Activated CD4-positive, alpha-beta memory T cell treated with anti-CD3 and anti-CD28 coated beads, Interleukin-2, amount 10 ng/mL, durations not matched to agents 7 days and 5 days (primary cell): ENCODE measurements at places on chromosomes 1 and 21.

GRCh38 chr1:235275836-235276235 lies 52.1 kb downstream of the ARID4B start:
- H3K27ac ChIP-seq: no peak overlapping the region
- H3K36me3 ChIP-seq: peaks cover 4% of the 10 kb centered on the region
- H3K4me1 ChIP-seq: peaks cover 39% of the 10 kb centered on the region
- no peak overlapping the region for H3K4me3 ChIP-seq
- DNase-seq: no peak

DNA sequence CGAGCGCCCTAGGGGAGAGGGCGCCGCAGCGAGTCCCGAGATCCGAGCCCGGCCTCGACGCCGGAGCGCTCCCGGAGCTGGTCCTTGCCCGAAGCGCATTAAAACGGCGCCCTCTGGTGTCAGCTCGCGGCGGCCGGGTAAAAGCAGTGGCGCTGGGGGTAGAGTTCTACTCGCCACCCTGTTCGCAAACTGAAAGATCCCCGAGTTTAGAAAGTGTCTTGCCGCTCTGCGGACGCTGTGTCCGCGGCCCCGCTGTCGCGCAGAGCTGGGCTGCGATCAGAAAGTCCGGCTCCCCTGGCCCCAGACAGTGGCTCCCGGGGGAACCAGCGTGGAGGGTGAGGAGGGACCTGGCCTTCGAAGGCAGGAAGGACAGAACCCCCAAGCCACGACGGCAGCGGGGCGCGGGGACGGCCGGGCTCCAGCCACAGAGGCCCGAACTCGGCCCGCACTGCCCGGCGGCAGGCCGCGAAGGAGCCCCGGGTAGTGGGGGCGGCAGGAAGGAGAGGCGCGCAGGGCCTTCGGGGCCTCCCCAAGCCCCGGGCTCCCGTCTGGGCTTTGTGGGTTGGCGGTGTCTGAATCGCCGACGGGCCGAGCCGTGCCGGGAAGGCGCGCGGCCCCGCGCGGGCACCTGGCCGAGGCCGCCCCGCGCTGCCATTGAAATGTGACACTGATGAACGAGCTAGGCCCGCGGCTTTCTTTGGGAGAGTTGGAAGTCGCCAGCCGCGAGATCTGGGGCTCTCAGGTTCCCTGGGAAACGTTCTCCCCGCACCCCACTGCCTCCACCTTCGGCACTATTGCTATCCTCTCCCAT lies 39.1 kb upstream of the NFIA start:
- H3K4me3 ChIP-seq: peak overlapping the region; percentile 70
- no peak overlapping the region for H3K27ac ChIP-seq
- no peaks in the 10 kb centered on the region for H3K36me3 ChIP-seq
- peak; percentile 85 for DNase-seq
- H3K4me1 ChIP-seq: peaks cover 3% of the 10 kb centered on the region

DNA sequence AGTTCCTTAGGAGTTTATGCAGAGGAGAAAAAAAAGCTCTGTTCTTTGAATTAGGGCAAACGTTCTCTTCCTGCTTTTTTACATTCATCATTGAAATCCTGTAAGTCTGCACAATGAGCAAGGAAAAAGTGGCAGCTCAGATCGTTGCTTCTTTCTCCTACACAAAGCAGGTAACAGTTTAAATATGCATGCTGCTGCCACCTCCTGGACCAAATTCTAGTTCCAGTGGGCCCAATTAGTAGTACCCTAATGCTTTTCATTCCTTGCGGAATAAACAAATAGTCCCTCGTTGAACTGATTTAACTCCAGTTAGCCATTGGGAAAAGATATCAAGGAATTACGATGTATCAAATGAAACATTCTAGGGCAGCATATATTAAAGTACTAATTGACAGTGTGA lies 20.1 kb downstream of the YTHDF2 start:
- no peak overlapping the region for H3K4me3 ChIP-seq
- H3K27ac ChIP-seq: no peak overlapping the region
- DNase-seq: no peak
- peaks cover 17% of the 10 kb centered on the region for H3K36me3 ChIP-seq
- H3K27me3 ChIP-seq: no peaks in the 10 kb centered on the region
- peaks cover 14% of the 10 kb centered on the region for H3K4me1 ChIP-seq

GRCh38 chr1:14849038-14849437 lies 250.6 kb downstream of the KAZN start:
- no peaks in the 10 kb centered on the region for H3K4me1 ChIP-seq
- H3K27me3 ChIP-seq: no peaks in the 10 kb centered on the region
- DNase-seq: no peak
- H3K4me3 ChIP-seq: no peak overlapping the region

- peaks cover 2% of the 10 kb centered on the region for H3K36me3 ChIP-seq
- peaks cover 44% of the 10 kb centered on the region for H3K4me1 ChIP-seq
- no peak for DNase-seq
These were observed 32.3 kb upstream of the ETS2 start for GRCh38 chr21:38773099-38774061.

- no peaks in the 10 kb centered on the region for H3K4me1 ChIP-seq
- H3K36me3 ChIP-seq: peaks cover 49% of the 10 kb centered on the region
- no peak overlapping the region for H3K27ac ChIP-seq
- no peak for DNase-seq
- H3K27me3 ChIP-seq: no peaks in the 10 kb centered on the region
These were observed 29.5 kb downstream of the LPGAT1 start for GRCh38 chr1:211800925-211801607.

- peak; percentile 83 for DNase-seq
- peaks cover 10% of the 10 kb centered on the region for H3K36me3 ChIP-seq
- H3K4me3 ChIP-seq: no peak overlapping the region
- H3K4me1 ChIP-seq: peaks cover 12% of the 10 kb centered on the region
- no peak overlapping the region for H3K27ac ChIP-seq
These were observed 8.0 kb upstream of the CAMK2N1 start for GRCh38 chr1:20493839-20494608.

- H3K36me3 ChIP-seq: peaks cover 10% of the 10 kb centered on the region
- H3K27ac ChIP-seq: no peak overlapping the region
- H3K27me3 ChIP-seq: no peaks in the 10 kb centered on the region
- no peak for DNase-seq
These were observed 21.0 kb downstream of the XPR1 start for GRCh38 chr1:180652792-180653191.

DNA sequence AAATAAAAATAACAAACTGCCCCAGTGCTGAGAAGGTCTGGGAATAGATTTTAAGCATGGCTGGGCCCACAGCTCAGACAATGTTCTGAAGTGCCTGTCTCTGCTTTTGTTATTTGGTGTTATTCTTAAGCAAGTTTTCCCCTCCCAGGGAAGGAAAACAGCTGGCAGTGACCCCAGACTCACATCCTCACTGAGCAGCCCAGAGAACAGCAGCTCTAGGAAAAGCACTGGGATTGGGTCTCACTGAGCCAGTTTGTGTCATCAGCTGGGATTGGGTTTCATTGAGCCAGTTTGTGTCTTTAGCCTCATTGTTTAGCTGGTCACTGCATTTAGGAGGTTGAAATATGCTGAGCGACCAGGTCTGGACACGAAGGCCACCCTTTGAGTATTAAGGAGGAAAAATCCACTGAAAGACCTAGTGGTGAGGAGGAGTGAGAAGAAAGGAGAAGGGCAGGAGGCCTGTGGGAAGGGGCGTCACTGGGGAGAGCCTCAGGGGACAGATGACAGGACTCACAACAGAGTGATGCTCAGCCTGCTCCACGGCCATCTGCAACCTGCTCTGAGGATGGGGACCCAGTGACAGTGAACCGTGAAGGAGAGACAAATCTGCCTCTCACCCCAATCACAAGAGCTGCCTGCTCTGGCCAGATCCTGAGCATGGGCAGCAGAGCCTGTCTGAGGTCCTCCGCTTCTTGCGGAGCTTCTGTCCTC lies 103.8 kb downstream of the TOMM20 start:
- no peak for DNase-seq
- H3K4me3 ChIP-seq: no peak overlapping the region
- peaks cover 6% of the 10 kb centered on the region for H3K36me3 ChIP-seq
- H3K27ac ChIP-seq: no peak overlapping the region

DNA sequence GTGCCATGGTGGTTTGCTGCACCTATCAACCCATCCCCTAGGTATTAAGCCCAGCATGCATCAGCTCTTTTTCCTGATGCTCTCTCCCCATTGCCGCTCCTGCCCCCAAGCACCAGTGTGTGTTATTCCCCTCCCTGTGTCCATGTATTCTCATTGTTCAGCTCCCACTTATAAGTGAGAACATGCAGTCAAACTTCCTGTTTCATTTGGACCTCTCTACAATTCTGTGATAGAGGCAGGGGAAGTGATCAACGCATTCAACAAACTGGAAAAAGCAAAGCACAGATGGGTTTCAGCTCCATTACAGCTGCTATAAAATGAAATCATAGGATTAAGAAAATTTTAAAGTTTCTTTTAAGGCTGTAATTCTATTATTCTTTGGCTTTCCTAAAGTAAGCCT lies 23.3 kb upstream of the CD55 start:
- no peak overlapping the region for H3K27ac ChIP-seq
- peaks cover 9% of the 10 kb centered on the region for H3K4me1 ChIP-seq
- no peak for DNase-seq
- H3K4me3 ChIP-seq: no peak overlapping the region
- peaks cover 6% of the 10 kb centered on the region for H3K27me3 ChIP-seq

GRCh38 chr1:118049981-118050380 lies 120.4 kb downstream of the WDR3 start:
- peaks cover 5% of the 10 kb centered on the region for H3K27me3 ChIP-seq
- no peaks in the 10 kb centered on the region for H3K36me3 ChIP-seq
- H3K4me3 ChIP-seq: no peak overlapping the region
- no peak for DNase-seq

GRCh38 chr1:27448982-27449381 lies 41.0 kb downstream of the WASF2 start:
- H3K27ac ChIP-seq: no peak overlapping the region
- DNase-seq: no peak
- H3K36me3 ChIP-seq: peaks cover 43% of the 10 kb centered on the region
- peaks cover 47% of the 10 kb centered on the region for H3K4me1 ChIP-seq
- H3K27me3 ChIP-seq: no peaks in the 10 kb centered on the region

DNA sequence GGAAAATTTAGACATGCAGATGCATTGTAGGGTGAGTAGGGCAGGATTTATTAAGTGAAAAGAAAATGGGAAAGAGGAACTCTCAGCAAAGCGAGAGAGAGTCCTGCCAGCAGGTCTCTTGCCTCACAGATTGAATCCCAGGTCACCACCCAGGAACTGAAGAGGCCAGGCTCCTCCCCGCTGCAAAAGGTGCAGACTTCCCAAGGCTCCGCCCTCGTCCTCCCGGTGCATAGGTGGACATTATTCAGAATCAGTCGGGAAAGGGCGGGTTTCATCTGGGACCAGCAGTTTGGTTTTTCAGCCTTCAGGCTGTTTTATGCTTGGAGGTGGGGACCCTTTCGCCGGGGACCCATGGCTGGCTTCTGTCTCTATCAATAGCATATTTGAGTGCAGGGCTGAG lies 41.6 kb upstream of the APP start:
- H3K4me3 ChIP-seq: no peak overlapping the region
- H3K36me3 ChIP-seq: no peaks in the 10 kb centered on the region
- no peak for DNase-seq
- H3K27me3 ChIP-seq: no peaks in the 10 kb centered on the region
- H3K27ac ChIP-seq: no peak overlapping the region

GRCh38 chr1:109984190-109984455 lies 442 bp upstream of the AHCYL1 start:
- peak overlapping the region; percentile 99 for H3K4me3 ChIP-seq
- peaks cover 6% of the 10 kb centered on the region for H3K27me3 ChIP-seq
- H3K27ac ChIP-seq: peak overlapping the region; percentile 84
- DNase-seq: no peak
- H3K4me1 ChIP-seq: peaks cover 41% of the 10 kb centered on the region

DNA sequence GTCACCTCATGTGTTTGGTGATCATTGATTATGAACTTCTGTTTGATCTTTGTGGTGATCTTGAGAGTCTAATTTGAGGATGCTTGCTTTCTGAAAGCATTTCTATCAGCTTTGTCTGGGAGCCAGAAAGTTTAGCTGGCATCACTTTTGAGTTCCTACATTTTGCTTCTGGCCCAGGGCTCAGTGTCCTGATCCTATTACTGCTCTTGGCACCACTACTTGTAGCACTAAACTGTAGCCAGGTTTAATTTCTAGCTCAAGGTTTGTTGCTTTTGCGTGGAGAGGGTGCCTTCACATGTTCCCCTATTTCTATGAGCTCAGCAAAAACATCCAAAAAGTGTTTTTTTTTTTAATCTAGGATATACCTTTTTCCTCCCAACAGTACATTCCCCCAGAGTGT lies 9.3 kb downstream of the TTC3 start:
- peaks cover 10% of the 10 kb centered on the region for H3K4me1 ChIP-seq
- H3K4me3 ChIP-seq: no peak overlapping the region
- no peak overlapping the region for H3K27ac ChIP-seq
- no peaks in the 10 kb centered on the region for H3K27me3 ChIP-seq
- no peak for DNase-seq
- H3K36me3 ChIP-seq: peaks cover 8% of the 10 kb centered on the region

DNA sequence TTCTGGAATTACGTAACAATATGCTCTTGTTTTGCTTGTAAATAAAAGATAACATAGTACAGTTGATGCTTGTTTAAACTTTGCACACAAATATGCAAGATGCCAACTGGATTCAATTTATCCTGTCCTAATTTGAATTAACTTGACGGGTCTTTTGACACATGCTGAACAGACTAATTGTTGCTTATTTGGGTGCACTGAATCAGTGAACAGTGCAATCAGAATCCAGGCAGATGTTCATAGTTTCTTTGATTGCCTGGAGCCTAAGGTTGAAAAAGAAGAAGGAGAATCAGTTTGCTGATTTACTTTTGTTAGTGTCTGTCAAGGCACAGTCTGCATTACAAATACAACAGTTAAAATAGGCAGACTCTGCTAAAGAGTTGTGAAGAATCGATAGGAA lies 307.9 kb downstream of the COL11A1 start:
- H3K4me3 ChIP-seq: no peak overlapping the region
- H3K36me3 ChIP-seq: no peaks in the 10 kb centered on the region
- H3K4me1 ChIP-seq: no peaks in the 10 kb centered on the region
- no peaks in the 10 kb centered on the region for H3K27me3 ChIP-seq
- DNase-seq: no peak

- H3K36me3 ChIP-seq: peaks cover 4% of the 10 kb centered on the region
- no peaks in the 10 kb centered on the region for H3K27me3 ChIP-seq
- DNase-seq: no peak
- H3K4me3 ChIP-seq: peak overlapping the region; percentile 83
- H3K4me1 ChIP-seq: peaks cover 35% of the 10 kb centered on the region
These were observed 739 bp upstream of the NUP133 start for GRCh38 chr1:229508823-229509337.

GRCh38 chr1:180253585-180254495 lies 23.8 kb downstream of the LHX4 start:
- no peak overlapping the region for H3K4me3 ChIP-seq
- no peak overlapping the region for H3K27ac ChIP-seq
- no peak for DNase-seq
- peaks cover 5% of the 10 kb centered on the region for H3K4me1 ChIP-seq
- no peaks in the 10 kb centered on the region for H3K36me3 ChIP-seq

- no peaks in the 10 kb centered on the region for H3K36me3 ChIP-seq
- peaks cover 6% of the 10 kb centered on the region for H3K4me1 ChIP-seq
- no peak overlapping the region for H3K27ac ChIP-seq
- H3K27me3 ChIP-seq: peaks cover 20% of the 10 kb centered on the region
- DNase-seq: no peak
- no peak overlapping the region for H3K4me3 ChIP-seq
These were observed 5.4 kb upstream of the TENT5C start for GRCh38 chr1:117600325-117600943.

- H3K36me3 ChIP-seq: no peaks in the 10 kb centered on the region
- no peak overlapping the region for H3K4me3 ChIP-seq
- no peak for DNase-seq
- H3K27ac ChIP-seq: no peak overlapping the region
These were observed 8.5 kb downstream of the C1orf141 start for GRCh38 chr1:67126111-67126746.
